ENCODE measurements at places on chromosomes 13 and 19.
A peak's percentile ranks its signal among the peaks of the same experiment; 100 is the strongest.

GRCh38 chr13:20727856-20728255, 24.4 kb downstream of the IL17D start:
- no peak for DNase-seq

DNA sequence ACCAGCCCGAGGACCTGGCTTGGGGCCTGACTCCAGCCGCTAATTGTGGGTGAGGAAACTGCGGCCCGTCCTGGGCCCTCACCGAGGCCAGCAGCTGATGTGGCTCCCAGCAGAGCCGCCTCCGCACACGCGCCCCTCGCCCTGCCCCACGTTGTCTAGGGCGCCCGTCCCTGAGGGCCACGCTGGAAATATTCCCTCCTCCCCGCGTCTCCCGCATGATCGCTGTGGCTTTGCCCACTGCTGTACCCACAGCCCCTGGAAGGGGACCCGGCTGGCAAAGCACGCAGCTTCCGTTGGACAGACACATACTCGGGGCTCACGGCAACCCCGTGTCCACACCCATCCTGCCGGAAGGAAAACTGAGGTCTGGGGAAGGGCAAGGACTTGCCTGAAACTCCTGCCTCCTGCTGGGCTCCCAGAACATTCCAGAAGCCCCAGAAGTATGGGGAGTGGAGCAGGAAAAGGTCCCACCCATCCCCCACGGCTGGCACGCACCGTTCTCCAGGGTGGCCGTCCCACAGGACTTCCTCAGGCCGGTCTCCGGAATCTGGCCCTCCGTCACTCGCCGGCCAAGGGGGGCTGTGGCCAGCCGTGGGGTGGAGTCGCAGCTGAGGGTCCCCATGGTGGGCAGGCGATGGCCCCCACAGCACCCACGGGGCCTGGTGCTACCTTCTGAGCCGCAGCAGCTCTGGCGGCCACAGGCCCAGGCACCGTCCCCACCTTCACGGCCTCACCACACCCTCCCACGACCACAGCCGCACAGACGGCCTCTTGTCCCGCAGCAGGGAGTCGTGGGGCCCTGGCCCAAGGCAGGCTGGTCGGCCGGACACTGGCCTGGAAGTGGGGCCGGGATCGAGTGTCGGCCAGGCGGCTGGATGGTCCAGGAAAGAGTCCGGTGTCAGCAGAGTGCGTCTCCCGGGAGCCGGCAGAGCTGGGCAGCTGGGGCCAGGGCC, 13.6 kb upstream of the SHC2 start:
- DNase-seq = no peak

- DNase-seq = no peak
These were observed 763 bp downstream of the POLD1 start for GRCh38 chr19:50384685-50385535.

DNA sequence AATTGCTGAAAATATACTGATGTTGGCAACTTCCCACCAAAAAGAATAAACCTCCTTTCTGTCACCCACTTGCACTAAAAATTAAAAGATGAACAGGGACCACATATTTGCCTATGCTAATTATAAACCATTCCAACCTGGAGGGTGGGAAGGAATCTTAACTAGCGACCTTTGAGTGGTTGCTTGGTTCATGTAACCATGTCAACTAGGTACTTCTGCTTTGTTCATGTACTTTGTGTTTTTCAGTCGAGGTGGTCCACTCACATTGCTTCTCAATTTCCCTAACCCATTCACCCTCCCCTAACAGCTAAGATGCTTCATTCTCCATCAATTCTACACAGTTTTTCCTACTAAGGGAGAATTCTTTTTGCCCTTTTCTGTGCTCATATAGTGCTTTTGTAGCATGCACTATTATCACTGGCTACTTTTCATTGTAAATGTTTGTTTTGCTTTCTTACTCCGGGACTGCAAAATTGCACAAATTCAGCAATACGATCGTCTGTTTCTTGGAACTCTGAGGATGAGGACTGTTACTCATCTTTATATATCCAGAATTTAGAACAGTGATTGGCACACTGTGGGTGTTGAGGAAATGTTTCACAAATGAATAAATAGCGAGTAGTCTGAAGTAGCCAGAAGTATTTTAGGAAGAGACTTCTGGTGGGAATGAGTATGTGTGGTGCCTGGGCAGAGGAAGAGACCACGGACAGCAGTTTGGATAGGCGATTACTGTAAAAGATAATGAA, 187.5 kb downstream of the GPC6 start:
- DNase-seq = no peak

- no peak for DNase-seq
These were observed 6.0 kb upstream of the TCF3 start for GRCh38 chr19:1658150-1659083.

DNA sequence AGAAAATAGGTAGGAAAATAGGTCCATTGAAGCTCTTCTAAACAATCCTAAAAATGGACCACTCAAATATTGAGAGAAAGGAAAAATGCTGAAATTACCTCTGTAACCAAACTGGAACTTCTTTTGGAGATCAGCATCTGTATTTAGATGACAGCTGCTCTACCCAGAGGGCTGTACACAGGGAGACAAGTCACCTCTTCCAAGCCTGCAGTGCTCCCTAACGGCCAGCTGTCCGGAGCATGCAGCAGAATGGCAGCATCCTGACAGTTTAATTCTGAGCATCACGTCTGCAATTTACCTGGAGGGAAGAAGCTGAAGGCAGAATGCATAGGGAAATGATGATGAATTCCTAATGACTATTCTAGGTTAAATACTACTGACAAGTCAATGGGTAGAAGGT, 62.8 kb upstream of the DIAPH3 start:
- no peak for DNase-seq

DNA sequence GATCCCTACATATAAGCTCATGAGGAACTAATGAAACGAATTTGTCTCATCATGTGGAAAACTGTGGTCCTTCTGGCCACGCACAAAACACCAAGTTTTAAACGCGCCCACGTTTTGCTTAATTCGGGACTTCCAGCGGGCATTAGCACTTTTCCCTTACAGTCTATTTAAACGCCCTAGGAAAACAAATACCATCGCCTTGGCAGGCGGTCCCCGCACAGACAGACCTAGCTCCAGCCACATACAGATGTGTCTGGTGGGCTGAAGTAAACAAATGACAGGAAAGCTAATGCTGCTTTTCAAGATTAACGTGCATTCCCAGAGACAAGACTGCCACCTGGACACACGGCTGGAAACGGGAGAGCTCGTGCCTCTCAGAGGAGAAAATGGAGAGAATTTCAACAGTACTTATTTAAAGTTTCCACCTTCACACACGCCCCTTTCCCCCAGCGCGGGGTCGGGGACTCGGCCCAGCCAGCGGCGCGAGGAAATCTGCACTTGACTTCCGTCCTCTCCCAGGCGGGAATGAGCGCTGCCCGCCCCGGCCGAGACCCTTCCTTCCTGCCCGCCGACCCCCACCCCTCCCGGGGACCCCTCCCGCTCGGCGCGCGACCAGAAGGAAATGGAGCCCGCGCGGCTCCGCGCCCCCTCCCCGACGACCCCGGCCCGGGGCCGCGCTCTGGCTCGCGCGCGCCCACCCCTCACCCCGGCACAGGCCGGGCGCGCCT, 931 bp downstream of the USP12 start:
- DNase-seq = peak; percentile 18

DNA sequence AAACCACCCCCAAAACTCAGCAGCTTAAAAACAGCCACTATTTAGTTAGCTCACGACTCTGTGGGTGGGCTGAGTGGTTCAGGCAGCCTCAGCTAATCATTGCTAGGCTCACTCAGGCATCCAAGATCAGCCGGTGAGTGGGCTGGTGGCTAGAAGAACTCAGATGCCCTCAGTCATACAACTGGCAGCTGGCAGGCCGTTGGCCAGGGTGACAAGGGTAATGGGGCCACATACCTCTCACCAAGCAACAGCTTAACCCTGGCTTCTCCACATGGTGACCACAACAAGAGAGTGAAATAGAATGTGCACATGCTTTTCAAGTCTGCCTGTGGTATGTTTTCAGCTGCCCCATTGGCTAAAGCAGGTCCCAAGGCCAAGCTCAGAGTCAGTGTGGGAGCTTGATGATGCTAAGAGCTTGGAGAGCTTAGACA, 435.4 kb upstream of the TSHZ3 start:
- no peak for DNase-seq

GRCh38 chr13:93289053-93289452, 62.4 kb downstream of the GPC6 start:
- DNase-seq = no peak

DNA sequence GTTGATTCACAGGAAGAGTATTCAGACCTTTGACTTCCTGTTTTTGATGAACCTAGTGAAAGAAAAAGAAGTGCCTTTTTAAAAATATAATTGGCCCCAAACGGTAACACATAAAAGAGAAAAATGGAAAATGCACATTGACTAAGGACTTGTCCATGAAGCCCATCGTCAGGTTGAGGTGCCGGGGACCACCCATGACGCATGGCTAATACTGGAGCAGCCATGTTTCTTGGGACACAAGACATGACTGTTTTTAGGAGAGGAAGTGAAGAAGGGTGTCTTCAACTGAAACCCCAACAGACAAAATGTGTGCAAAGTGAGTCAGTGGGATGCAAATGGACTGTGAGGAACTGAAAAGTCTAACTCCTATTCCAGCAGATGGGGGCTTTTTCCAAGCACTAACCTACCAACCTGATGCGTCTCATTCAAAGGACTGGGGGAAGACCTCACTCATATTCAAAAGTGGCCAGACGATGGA, 459.4 kb downstream of the FOXO1 start:
- no peak for DNase-seq

DNA sequence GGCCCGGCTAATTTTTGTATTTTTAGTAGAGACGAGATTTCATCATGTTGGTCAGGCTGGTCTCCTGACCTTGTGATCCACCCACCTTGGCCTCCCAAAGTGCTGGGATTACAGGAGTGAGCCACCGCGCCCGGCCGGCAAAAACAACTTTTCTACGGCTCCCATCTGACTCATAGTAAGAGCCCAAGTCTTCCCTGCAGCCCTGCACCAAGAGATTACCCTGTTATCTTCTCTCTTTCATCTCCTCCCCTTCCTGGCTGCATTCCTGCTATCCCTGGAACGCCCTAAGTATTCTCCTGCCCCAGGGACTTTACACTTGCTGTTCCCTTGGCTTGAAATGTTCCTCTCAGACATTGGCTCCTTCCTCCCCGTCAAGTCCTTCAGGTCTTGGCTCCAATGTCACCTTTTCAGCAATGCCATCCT, 6.6 kb downstream of the AP2S1 start:
- no peak for DNase-seq

DNA sequence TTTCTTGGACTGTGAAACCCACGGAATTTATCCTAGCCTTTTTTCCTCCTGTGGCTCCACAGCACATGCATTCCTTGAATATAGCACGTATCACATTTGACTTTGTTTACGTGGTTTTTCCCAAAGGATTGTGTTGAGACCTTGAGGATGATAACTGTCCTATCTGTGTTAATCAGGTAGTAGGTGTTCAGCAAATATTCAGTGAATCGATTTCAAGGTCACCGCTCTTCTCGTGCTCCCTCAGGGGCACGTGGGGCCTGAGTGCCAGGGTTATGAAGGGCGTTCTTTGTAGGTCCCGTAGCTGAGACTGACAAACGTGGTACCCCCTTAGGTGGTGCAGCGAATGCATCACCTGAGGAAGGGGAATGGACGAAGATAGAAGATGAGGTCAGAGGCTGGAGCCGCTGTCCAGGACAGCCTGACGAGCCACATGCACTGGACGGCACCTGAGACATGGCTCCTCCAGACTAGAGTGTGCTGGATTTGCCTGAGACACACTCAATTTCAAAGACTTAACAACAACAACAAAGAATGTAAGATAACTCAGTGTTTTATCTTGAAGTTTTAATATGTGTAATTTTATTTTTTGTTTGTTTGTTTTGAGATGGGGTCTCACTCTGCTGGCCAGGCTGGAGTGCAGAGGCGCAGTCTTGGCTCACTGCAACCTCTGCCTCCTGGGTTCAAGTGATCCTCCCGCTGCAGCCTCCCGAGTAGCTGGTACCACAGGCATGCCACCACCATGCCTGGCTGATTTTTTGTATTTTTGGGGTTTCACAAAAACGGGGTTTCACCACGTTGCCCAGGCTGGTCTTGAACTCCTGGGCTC, 131.2 kb upstream of the RNF113B start:
- no peak for DNase-seq

DNA sequence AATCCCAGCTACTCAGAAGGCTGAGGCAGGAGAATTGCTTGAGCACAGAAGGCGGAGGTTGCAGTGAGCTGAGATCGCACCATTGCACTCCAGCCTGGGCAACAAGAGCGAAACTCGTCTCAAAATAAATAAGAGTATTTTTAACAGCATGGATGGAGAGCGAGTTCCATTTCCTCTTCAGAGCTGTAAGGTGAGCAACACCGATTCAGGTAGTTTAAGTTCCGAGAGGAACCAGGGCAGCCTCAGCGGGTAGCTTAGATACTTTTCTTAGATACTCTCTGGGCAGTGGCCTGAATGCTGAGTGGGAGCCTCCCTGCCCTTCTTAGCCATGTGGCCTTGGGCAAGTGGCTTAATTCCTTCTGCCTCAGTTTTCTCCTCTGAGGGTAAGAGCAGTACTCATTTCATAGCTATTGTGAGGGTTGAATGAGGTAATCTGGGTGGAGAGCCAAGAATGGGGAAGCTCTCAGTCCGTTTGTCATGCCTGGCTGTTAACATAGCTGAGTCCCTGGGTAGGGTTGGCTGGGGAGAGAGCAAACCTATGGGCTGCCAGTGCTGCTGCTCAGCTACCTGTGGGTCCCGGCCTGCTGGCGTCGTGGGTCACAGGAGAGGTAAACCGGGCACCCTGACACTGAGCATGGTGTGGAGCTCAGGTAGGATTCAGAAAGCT, 4.1 kb downstream of the ATP11A start:
- no peak for DNase-seq

GRCh38 chr19:18587561-18587960, 1.0 kb upstream of the REX1BD start:
- DNase-seq = no peak

DNA sequence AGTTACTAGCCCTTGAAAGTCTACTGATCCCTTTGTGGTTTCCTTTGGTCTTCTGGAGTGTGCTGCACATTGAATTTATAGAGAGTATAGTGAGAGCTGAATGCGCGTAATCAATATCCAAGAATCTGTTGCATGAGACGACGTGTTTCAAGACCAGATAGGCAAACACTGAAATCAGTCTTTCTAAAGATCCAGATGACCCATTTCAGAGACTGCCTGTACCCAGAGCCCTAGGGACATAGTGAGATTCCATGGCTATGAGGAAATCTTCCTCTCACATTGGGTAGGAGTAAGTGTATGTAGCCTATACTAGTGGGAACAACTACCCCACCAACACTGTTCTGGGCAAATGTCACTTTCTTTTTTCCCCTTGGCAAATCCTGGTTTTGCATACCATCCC, 48.6 kb downstream of the ARHGAP35 start:
- no peak for DNase-seq

DNA sequence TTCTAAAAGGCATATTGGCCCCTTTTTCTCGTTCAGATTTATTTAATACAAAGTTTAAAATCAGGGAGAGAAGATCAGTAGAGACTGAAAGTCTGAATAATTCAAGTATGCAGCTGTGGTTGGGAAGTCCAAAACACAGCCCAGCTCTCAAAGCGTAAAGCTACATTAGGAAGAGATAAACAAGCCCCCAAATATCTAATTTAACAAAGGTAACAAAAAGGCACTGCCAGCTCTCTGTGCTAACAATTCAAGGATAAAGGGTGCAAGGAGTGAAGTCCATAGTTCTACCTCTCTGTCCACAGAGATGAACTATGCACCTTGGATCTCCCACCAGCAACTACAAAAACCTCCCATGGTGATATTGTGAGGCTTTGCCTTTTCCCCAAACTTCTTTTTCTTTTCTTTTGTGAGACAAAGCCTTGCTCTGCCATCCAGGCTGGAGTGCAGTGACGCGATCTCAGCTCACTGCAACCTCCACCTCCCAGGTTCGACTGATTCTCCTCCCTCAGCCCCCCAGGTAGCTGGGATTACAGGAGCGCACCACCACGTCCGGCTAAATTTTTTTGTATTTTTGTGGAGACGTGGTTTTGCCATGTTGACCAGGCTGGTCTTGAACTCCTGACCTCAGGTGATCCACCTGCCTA, 104.4 kb downstream of the LHFPL6 start:
- no peak for DNase-seq

Measured in stimulated activated CD4-positive, alpha-beta T cell treated with anti-CD3 and anti-CD28 coated beads, Interleukin-12 subunit alpha, Interleukin-12 subunit beta, amount 100 ng/mL, for 24 hours (primary cell).